ENCODE measurements at places on chromosomes 1 and 21. TPM values are rescaled to one million over a fixed set of nuclear protein-coding genes. Genes with fewer than 3 reads are reported as not detected.

APOBEC4 gene
- polyA plus RNA-seq = not detected

FNDC5 gene
- polyA plus RNA-seq = not detected

LCE3D gene
- not detected for polyA plus RNA-seq

CAMSAP2 gene
- not detected for polyA plus RNA-seq

MLLT11 gene
- polyA plus RNA-seq = 4.2 TPM

RXFP4 gene
- not detected for polyA plus RNA-seq

GIPC2 gene
- not detected for polyA plus RNA-seq

CHRNB2 gene
- not detected for polyA plus RNA-seq

KIF2C gene
- 0.51 TPM for polyA plus RNA-seq

C1orf185 gene
- polyA plus RNA-seq = not detected

DNAJC16 gene
- polyA plus RNA-seq = 4.0 TPM

TRIM67 gene
- polyA plus RNA-seq = not detected

SLC5A9 gene
- not detected for polyA plus RNA-seq

PDZK1 gene
- polyA plus RNA-seq = 1.5 TPM

SPRR2G gene
- not detected for polyA plus RNA-seq

OR2T4 gene
- not detected for polyA plus RNA-seq

SLC22A15 gene
- 0.38 TPM for polyA plus RNA-seq

DNALI1 gene
- not detected for polyA plus RNA-seq

MTOR gene
- polyA plus RNA-seq = 1.7 TPM

RIPPLY3 gene
- not detected for polyA plus RNA-seq

PRELP gene
- polyA plus RNA-seq = not detected

RPTN gene
- not detected for polyA plus RNA-seq

ADGRL4 gene
- not detected for polyA plus RNA-seq

OR2L3 gene
- polyA plus RNA-seq = not detected
